Fibroblast of skin of scalp (primary cell): ENCODE measurements at places on chromosomes 1 and 21.

- no peak for DNase-seq
These were observed 100.6 kb upstream of the ARTN start for GRCh38 chr1:43832998-43833397.

DNA sequence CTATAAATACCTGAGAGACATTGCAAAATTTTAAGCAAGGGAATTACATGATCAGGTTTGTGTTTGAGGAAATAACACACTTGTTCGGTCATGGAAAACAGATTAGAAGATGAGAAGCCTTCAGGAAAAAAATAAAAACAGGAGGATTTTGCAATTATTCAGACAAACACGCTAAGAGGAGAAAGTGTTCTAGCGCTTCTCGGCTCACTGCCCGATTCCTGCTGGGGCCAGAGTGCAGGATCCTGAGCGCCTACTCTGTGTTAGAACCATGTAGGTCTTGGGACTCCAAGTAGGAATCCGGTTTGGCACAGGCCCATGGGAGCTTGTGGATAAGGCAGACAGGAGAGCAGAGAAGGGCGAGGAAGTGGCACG is 8.1 kb upstream of the PRELP start:
- no peak for DNase-seq

GRCh38 chr1:24093732-24094131 is 18.2 kb downstream of the MYOM3 start:
- DNase-seq: no peak

- peak; percentile 58 for DNase-seq
These were observed 34.0 kb downstream of the ST6GALNAC5 start for GRCh38 chr1:76901158-76901767.

GRCh38 chr1:100799548-100799947 is 80.0 kb downstream of the VCAM1 start:
- no peak for DNase-seq

DNA sequence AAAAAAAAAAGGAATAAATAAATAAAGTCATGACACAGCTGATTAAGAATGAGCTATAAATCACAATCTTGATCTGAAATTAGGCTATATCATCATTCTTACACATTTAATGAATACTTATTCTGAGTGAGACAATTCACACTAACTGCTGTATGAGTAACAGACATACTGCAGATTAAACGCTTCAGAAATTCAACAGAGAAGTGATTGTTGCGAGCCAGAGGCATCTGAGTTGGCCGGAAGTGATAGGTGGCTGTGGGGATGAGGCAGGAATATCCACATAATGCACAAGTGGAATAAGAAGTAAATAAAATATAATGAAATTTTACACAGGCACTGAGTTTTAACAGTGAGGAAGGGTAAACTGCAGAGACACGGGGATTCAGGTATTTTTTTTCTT is 142.4 kb downstream of the APP start:
- DNase-seq: no peak

- DNase-seq: no peak
These were observed 9.9 kb upstream of the USH2A start for GRCh38 chr1:216433175-216433574.

DNA sequence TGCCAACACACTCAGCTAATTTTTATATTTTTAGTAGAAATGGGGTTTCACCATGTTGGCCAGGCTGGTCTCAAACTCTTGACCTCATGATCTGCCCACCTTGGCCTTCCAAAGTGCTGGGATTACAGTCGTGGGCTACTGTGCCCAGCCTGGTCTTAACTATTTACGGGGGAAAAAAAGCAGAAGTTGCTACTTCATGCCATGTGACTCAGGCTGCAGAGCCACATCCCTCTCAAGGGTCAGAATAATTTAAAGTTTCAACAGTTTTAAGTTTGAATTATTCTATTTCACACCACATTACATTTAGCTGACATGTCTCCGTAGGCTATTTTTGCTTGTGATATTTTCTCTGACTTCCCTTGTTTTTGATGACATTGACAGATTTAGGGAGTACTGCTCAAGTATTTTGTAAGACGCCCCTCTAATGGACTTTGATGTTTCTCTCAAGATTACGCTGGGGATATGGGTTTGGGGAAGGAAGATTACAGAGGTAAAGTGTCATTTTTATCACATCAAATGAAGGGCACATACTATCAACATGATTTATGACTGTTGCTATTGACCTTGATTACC is 14.6 kb upstream of the AGBL4 start:
- DNase-seq: no peak

- DNase-seq: peak; percentile 73
These were observed 67.3 kb upstream of the AKT3 start for GRCh38 chr1:243917177-243917862.

- peak; percentile 14 for DNase-seq
These were observed 287.1 kb upstream of the ADGRL4 start for GRCh38 chr1:79293611-79294010.
